ENCODE measurements at places on chromosomes 1 and 21.

DNA sequence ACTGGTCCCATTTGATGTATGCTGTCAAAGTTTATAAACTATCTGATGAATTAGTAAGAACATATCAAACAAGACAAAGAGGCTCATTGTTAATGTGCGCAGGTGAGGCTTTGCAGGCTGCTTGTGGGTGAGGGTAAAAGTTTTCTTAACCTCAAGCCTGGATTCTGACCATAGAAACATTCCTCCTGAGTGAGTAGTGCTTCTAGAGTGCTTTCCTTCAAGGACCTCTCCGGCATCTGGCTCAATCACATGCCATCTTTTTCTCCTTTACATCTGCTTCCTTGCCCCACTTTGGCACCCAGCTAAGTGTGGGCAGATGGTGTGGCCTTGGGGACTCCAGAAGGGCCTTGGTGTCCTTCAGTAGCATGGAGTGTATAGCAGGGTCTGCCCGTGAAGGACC, 104.0 kb downstream of the ROR1 start:
- DNase-seq, result no peak

GRCh38 chr1:7921796-7922195, 18.8 kb downstream of the TNFRSF9 start:
- no peak for DNase-seq

DNA sequence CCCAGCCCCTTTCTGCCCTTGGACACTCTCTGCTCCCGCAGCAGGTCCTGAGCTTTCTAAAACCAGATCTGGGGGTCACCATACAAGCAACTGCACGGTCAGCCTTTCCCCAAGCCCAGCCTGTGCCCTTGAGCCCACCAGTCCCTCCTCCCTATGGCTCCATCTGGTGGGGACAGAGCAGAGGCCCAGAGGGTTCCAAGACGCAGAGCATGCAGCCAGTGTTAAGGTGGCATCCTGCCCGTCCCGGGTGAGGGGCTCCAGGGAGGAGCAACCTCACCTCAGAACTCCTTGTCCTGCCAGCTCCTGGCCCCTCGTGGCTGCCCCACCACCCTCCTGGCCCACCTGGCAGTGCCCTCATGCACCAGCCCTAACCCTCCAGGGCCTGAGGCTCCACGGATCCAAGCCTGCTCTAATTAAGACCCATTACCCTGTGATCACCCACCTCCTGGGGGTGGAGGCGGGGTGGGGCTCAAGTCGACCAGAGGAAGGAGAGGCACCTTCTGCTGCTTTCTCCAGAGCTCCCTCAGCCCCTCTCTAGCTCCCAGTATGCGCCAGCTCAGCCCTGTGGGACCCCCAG, 8.5 kb downstream of the CHD5 start:
- DNase-seq, result no peak

DNA sequence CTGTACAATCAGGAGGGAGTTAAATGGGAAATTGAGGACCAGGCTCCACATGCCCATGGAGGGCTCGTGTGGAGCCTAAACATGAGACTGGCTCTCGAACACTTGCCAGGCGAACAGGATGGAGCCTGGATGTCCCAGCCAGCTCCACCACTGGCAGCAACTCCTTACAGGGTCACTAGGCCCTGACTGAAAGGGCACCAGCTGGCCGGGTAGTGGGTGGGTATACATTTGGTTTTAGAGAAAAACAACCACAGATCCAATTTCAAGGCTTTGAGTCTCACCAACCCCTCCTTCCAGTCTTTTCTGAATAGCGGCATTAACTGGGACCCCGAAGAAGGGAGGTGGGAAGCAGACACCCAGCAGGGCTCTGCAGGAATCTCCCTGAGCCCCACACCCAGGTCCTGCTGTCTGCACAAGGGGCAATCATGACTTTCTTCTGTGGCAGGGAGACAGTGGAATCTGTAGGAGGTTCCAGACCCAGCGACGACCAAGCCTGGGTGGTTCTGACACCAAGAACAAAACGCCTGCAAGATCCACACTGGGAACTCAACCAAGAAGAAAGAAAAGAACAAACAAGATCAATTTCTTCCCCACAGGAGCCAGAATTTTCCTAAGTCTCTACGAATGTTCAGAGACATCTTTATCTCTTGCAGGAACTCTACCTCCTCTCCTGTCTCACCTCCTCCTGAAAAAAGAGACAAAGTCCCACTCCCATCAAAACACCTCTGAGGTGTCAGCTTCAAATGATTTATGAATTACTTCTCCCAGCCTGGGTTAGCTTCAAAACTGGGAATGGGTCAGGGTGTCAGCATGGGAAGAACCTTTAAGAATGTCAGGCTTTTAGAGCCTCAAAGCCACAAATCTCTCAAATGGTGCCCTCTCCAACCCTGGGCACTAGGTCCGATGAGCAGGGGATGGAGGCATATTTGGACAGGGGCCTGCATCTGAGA, 26.5 kb upstream of the SRP9 start:
- DNase-seq, result no peak
